Forelimb muscle (tissue), 1 donor: ENCODE measurements at places on chromosomes 12 and 14. TPM values are rescaled to one million over a fixed set of nuclear protein-coding genes. Genes with fewer than 3 reads are reported as not detected.
A peak's percentile ranks its signal among the peaks of the same experiment; 100 is the strongest.

GRCh38 chr12:87756111-87756510 lies 273.1 kb downstream of the C12orf50 start:
- DNase-seq: no peak

- no peak for DNase-seq
Measured at GRCh38 chr12:17793854-17794253, 296.1 kb downstream of the RERGL start.

DNA sequence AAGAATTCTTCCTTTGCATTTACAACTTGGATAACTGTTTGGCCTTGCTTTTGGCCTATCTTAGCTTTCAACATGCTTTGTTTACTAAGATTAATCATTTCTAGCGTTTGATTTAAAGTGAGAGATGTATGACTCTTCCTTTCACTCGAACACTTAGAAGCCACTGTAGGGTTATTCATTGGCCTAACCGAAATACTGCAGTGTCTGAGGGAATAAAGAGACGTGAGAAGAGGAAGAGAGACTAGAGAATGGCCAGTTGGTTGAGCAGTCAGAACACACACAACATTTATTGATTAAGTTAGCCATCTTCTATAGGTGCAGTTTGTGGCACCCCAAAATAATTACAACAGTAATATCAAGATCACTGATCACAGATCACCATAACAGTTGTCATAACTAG lies 62.3 kb upstream of the CCDC175 start:
- no peak for DNase-seq

- no peak for DNase-seq
Measured at GRCh38 chr12:131222329-131223139, 268.8 kb downstream of the ADGRD1 start.

- DNase-seq: peak; percentile 57
Measured at GRCh38 chr12:119544765-119545625, 48.6 kb upstream of the TMEM233 start.

IL22 gene
- polyA plus RNA-seq: not detected
